GM10248 (cell line): ENCODE measurements at places on chromosomes 2 and 18.

DNA sequence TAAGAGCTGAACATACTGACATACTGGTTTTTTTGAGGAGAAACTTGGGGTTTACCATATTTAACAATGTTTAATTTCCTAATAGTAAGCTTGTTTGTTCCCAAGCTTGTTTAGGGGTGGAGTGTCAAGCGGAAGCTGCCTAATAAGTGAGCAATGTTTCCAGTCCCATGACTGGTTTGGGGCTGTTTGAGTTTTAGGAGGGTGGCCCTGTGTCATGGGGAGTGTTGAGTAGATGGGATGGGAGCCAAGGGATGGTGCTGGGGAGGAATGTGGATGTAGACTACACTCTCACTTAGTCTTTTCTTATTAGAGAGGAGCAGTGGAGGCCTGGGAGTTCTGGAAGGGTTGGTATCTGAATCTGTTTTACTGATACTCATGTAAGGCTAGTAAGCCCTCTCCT is 128.5 kb downstream of the TANC1 start:
- DNase-seq, result no peak

DNA sequence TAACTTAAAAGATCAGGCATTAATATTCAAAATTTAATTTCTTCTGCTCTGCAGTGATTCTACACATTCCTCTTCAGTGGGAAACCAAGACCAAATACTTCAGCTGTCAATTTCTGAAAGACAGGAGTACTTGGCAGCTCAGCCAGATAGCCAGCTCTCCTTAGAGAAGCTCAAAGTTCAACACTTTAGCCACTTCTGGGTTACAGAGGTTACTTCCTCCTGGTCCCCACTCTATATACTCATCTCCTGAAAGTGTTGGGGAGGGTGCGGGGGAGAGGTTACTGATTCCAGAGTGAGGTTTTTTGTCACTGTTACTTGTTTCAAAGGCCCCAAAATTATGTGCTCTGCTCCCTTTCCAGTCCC is 4.1 kb downstream of the CYTIP start:
- peak; percentile 35 for DNase-seq

DNA sequence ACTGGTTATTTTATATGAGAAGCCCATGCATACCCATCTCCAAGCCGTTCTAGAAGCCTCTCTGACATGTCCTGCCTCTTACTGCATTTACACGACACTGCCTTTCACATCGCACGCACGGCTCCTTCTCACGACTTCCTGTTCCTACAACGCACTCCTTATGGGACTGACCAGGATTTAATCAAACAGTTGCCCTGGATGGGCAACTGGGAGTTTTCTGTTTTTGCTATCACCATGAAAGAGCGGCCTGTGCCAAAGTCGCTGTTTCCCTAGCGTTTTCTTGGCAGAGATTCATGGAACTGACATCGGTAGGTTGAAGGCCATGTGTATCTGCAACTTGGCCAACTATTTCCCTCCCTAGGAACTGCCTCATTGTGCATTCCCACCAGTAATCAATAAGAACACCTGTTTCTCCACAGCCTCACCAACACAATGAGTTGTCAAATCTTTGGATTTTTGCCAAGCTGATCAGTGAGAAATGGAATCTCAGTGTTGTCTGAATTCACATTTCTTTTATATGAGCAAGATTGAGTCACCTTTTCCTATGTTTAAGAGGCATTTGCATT is 97.2 kb upstream of the OTOS start:
- no peak for DNase-seq

DNA sequence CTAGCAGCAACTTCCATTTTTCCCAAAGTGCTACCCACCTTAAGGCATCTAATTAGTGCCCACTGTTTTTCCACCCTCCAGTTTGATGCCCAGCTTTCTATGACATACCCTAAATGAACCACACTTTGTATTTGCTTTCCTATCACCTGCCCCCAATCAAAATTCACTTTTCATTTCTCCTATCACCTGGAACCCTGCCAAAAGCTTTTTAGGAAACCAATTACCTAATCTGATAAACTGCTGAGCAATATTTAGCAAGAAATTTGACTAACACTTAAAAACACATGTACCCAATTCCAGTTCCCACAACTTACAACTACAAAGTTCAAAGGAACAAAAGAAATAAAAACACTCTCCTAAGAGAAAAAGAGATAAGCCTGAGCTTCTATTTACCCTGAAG is 71.7 kb downstream of the IKZF2 start:
- DNase-seq, result no peak

GRCh38 chr2:39875914-39876267 is 96.8 kb upstream of the THUMPD2 start:
- no peak for DNase-seq

DNA sequence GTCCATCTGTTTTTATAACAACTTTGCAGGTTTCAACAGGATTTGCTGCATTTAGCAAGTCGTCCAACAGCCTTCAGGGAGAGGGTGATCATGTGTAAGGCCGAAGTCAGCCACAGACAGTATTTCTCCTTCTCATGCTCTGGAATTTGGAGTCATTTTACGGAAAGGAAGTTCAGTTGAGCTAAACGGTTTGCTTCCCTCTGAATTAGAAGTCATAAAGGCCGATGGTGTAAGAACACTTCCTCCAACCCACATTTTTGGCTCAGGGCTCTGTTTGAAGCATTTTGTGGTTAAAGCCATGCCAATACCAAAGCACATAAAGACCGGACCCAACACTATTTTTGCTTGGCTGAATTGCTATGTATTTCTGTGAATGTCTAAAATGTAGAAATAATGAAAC is 129.5 kb downstream of the TMEM182 start:
- no peak for DNase-seq

- DNase-seq, result no peak
Observed at GRCh38 chr18:26008096-26008495, 82.3 kb downstream of the SS18 start.

GRCh38 chr2:101463911-101464641 is 10.8 kb downstream of the RFX8 start:
- no peak for DNase-seq

DNA sequence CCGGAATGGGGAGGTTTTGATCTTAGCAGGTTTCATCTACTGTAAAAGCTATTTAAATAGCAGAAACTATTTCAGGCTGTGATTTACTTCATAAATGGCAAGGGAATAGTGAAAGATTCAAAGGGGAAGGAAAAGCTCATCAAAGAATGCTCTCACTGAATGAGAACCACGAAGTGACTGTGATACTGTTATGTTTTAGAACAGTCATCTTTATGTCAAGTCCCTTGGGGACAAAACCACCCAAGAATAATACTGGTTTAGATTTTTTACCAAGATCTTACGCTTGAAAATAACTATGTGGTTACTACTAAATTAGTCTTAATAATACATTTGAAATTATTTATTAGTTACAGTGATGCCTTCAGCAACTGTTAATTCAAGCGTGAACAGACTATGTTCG is 28.1 kb downstream of the FARSB start:
- DNase-seq, result no peak

DNA sequence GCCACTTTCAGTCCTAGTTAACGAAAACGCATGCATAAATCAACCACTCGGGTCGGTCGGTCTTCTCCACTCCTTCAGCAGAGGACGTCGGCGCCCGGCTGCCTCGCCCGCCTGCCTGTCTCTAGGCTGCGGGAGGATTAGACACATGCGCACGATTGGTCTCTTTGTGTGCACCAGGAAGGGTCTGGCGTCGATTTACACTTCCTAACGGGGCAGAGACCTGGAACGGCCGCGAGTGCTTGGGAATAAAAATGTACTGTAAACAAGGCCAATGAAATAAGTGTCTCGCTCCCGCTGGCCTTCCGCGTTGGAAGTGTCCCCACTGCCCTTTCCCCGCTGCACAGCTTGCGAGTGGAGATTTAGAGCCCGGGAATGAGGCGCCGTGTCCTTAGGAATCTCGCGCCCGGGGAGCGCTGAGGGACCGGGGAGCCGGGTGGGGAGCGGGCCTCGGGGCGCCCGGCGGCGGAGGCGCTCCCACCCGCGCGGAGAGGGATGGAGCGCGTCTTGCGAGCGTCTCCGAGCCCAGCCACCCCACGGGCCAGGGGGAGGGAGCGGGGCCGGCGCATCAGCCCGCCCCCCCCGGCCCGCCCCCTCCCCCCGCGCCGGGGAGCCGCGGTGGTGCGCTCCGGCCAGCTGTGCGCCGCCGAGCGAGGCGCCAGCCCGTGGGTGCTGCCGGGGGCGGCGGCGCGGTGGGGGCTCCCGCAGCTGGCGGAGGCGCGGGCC is at the start of gene DOK6:
Gene DOK6, plus strand, starts transcription at position 636 of the 723 bp plus-strand sequence.
- no peak for DNase-seq
